ENCODE measurements at places on chromosomes 4 and X.

DNA sequence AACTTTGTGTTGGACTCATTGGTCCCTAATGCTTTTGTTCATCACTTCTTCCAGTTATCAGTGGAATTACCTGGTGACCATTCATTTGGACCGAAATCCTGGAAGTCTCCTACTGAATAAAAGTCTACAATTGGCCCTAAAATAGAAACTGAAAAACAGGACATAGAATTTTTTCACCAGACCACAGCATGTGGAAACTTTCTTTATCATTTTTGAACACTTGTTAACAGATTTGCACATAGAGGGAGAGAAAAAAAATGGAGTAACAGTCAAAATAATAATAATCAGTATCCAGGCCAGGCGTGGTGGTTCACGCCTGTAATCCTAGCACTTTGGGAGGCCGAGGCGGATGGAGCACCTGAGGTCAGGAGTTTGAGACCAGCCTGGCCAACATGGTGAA lies 7.1 kb downstream of the EPGN start:
- no peak for DNase-seq

DNA sequence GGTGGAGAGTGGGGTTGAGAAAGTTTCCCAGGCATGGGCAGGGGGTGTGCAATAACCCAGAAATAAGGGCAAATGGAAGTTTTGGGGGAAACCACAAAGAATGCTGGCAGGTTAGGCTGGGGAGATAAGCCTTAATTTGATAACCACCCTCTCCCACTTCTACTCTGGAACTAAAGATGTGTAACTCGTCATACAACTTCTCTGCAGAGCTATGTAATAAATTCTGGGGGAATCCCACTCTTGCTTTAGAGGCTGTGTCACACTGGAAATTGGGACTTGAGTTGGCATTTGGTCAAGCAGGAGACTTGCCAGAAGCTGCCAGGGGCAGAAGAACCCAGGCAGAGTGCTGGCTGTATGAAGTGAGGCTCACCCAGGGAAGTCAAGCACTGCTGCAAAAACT lies 170.9 kb upstream of the CPEB2 start:
- no peak for DNase-seq

- peak; percentile 12 for DNase-seq
Observed at GRCh38 chr4:163331629-163332376, 593 bp downstream of the NPY1R start.

GRCh38 chr4:98508829-98509598 lies 149.4 kb downstream of the TSPAN5 start:
- peak; percentile 44 for DNase-seq

- DNase-seq: no peak
Observed at GRCh38 chr4:105162123-105162796, 15.6 kb downstream of the TET2 start.

GRCh38 chr4:38870098-38870808 lies 2.6 kb downstream of the FAM114A1 start:
- DNase-seq: no peak

DNA sequence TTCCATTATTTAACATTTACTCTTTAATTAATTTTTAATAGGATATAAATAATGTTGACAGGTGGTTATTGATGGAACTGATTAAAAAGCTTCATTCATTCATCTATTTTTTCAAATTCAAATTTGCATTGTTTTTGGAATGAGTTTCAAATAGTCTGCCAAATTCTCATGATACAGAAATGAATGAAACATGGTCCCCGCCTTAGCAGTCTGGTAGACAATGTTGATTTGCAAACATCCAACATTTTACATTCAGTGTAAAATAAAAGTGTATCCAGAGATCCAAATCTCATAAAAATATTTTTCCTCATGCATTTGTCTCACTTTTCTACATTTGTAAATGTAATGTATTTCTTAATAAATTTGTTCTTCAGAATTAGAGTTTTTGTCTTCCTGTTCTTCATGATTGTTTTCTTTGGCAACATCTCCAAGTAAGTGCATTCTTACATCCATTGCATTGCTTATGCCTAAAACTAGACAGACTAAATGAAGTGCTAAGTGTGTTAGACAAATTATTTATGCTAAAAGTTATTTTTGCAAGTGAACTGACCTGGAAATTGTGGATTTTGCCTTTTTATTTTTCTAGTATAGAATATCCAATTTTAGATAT lies 142.3 kb downstream of the PCDH18 start:
- peak; percentile 57 for DNase-seq

DNA sequence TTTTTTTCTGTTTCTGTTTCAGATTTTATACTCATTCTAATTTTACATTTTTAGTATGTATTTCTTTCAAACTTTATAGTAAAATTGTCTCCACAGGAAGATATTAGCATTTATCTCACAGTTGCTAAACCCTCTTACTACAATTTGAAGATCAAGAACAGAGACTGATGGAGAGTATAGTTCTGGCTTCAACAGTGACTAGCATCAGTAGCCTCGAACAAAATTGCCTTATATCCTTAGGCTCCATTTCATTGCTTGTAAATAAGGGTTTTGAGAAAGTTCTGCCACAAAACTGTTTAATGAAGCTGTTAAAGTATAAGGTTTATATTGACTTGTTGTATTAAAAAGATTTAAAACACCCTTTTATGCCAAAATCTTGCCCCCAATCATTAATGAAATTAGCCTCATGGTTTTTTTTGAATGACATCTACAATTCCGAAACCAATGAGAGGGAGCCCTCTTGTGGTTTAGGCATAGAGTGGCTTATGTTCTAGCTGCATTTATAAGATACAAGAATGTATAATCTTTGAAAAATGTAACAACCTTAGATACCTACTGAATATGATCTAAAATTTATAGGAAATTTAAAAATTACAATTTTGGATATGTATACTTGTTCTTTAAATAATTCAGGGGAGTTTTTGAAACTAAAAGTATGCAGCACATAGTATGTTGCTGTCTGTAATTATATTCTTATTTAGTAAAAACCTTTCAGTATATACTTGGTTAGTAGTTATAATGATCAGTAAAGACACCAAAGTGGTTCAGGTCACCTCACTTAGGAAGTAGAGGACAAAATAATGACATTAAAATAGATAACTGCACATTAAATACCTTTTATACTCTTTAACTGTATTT lies 109.8 kb upstream of the HPGD start:
- peak; percentile 12 for DNase-seq

- no peak for DNase-seq
Observed at GRCh38 chr4:82809619-82810018, 11.0 kb upstream of the SCD5 start.

DNA sequence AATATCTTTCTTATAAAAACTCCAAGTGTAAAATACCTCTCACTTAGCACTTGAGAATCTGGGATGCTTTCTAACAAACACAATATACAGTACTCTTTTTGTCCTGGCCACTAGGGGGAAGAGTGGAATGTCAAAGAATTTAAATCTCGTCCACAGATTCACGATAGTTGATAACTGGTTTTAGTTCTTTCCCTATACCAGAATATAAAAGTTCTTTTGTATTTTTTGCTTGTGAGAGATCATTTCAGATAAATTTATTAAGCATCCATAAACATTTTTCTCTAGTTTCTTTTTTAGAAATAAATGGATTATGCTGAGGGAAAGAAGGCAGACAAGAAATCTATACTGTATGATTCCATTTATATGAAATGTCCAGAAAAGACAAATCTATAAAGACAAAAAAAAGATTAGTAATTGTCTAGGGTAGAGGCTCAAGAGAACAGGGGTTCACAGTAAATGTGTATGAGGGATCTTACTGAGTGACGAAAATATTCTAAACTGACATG lies 50.4 kb downstream of the MGARP start:
- DNase-seq: peak; percentile 36

DNA sequence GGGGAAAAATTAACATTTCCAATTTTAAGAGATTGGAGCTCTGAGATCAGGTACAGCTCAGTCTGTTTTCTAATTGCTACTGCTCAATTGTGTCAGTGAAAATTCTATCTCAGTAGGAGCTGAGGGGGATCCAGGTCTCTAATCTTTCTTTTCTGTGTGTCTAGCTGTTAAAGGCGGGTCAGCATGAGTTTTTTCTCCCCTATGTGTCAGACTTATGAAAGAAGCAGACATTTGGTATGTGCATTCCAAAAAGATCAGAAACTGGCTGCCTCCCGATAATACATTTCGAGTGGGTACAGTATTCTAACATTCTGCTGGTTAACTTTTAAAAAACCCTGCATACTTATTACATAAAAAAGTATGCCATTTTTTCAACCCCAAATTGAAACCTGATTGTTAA lies 72.4 kb downstream of the PCDH7 start:
- peak; percentile 50 for DNase-seq

- peak; percentile 76 for DNase-seq
Observed at GRCh38 chr4:61511716-61512488, 311.8 kb downstream of the ADGRL3 start.

GRCh38 chr4:27210956-27211355 lies 350.3 kb downstream of the STIM2 start:
- DNase-seq: no peak

- no peak for DNase-seq
Observed at GRCh38 chr4:32010221-32010620, 1290.1 kb downstream of the PCDH7 start.

DNA sequence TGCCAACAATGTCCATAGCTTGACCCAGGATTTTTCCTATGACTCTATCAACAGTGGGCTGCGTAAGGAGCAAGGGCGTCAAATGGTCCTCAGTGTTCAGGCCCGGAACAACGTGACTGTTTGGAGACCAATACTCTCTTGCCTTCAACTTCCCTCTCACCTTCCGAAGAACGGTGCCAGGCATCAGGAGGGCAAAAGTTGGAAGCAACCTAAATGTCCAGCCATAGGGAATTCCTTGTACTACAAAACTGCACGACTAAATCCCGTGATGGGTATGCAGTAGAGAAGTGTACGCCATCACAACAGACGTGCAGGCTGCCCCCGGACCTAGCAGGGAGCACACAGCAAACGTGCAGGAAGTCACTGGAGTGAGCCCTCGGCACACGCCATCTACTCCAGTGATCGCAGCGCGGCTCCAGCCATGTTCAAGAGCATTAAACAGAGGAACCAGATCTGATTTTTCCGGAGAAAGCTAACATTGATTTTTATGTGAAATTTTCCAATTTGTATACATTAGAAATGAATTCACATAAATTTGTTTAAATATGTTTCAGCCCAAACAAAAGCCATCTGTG lies 79.0 kb downstream of the JAKMIP1 start:
- DNase-seq: no peak

DNA sequence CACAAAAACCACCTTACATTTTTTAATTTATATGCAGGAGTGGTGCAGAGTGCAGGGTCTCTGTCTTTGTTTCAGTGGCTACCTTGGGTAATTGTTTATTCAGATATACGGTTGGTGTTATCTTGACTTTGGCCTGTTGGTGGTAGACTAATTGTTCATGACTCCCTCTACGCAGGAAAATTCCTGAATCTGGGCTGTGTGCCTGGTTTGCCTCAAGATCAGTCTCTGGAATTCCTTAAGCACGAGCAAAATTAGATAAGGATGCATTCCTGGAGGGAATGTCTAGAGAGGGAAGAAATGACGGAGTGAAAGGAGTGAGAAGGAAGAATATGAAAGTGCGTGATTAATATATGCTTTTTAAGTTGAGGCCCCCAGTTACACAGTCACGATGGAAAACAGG lies 576.9 kb upstream of the PCDH10 start:
- DNase-seq: peak; percentile 96

DNA sequence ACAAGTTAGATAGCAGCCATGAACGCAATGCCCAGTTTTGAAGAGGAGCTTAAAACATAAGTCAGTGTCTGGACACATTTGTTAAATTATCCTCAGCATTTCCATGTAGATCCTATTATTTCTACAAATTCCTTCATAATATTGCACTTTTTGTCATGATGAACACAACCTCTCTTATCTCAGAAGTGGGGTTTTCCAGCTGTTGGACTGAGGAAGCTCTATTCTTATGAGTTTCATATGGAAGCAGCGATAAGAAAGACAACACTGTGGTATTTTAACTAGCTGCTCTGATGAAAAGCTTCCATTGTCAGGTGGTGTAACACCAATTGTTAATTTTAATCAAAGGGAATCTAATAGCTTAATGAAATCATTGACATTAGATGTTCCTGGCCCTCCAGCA lies 308.7 kb downstream of the GBA3 start:
- no peak for DNase-seq

DNA sequence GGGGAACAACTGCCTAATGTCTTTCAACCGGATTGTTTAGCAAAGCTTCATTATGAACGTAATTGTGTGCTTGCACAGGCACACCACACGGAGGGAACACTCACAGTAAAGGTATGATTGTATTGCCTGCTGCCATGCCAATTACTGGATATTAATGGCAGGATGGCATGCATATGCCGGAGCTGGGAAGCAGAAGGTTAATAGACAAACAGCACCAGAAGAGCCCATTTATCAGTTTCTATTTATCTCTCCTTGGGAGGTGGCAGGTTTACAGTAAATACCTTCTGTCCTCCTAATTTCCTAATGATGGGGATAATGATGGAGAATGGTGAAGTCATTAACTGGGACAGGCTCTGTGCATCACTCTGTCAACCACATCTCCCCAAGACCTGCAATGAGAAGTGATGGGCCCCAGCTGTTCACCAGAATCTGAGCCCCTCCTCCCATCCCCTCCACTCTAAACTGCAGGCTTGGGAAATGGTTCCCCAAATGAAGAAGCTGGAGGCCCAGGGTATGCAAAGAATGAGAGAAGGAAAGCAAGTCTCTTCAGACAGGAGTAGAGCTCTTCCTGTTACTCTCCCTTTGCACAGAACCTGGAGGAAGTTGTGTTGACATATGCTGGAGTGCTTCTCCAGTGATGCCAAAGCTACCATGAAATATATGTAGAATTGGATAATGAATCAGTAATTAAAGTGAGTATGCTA lies 160.8 kb downstream of the NAA11 start:
- no peak for DNase-seq

- DNase-seq: no peak
Observed at GRCh38 chrX:133706890-133707289, 278.5 kb downstream of the GPC3 start.

DNA sequence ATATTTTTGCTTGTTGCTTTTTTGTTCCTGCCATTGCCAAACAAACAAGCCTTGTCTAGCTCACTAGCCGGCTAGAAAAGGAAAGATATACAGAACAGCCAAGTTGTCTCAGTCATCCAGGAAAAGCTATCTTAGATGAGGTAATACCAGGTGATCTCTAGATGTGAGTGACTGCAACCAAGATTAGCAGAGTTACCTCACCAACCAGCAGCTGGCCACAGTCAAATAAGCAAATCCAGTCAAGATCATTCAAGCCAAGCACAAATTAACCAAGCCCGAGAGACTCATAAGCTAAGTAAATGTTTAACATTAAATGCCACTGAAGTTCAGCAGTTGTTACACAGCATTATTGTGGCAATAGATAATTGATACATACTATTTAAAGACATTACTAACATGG lies 108.6 kb downstream of the CENPC start:
- peak; percentile 26 for DNase-seq

- DNase-seq: no peak
Observed at GRCh38 chr4:56123051-56123450, 174.3 kb downstream of the CEP135 start.

DNA sequence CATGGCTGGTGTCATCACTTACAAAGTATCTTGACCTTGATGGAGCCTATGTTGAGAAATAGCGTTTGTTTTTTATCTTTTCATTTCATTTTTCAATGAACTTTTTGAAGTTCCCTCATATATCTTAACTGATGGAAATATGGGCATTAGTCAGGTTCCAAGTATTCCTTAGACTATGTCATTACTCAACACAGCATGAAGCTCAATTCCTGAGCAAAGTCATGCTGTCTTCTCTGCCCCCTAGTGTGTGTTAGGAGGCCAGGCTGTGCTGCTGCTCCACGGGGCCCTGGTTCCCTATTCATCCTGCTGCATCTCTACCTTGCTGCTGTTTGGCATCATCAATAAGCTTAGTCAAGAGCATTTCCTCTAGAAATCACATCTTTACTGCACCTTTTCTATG lies 40.9 kb downstream of the GPR143 start:
- DNase-seq: peak; percentile 2

GRCh38 chr4:102343964-102344519 lies 1.2 kb downstream of the SLC39A8 start:
- no peak for DNase-seq

Measured in astrocyte (in vitro differentiated cells and primary cell).